Mesothelial cell of epicardium (in vitro differentiated cells): ENCODE measurements at places on chromosomes 12 and 14. TPM values are rescaled to one million over a fixed set of nuclear protein-coding genes. Genes with fewer than 3 reads are reported as not detected.

DNA sequence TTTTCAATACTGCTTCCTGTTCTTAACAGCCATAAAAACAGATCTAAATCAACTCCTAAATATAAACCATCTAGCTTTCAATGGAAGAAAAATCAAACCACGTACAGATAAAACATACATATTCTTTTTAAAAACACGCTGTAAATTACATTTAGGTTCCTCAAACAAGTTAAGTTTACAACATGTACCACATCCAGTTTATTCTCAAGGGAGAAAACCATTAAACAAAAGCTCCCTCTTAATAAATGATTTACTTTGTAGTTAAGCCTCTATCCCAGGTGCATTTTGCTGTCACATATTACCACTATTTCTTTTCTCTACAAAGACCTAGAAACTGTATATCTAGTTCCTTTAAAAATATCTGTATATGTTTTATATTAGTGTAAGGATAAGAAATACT, 3.1 kb downstream of the NUMB start:
- no peak for DNase-seq

DNA sequence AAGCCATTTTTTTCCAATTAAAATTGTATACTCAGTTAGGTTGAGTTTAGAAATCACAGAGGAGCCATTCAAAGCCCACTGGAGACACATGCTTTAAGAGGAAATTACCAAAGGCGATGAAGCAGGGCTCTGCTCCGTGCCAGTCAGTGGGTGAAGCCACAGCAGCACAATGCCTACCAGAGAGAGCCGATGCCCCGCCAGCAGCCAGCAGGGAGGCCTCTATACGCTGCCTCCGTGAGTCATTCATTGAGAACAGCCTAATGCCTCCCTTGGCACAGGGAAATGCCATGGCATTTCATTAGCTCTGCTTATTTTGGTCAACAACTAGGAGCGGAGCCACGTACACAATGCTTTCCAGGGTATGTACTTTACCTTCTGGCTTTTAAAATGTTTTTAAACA, 197.8 kb upstream of the FRMD6 start:
- no peak for DNase-seq

DNA sequence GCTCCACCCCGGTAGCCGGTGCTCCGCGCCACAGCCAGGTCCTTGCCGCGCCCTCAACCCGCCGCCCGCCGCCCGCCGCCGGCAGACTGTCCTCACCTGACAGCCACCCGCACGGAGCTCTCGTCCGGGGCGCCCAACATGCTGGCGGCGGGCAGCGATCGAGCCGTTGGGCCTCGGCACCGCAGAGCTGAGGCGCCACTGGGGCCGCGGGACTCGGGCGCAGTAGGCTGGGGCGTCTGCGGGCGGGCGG, 164 bp downstream of the KIF21A start:
- DNase-seq, result no peak

DNA sequence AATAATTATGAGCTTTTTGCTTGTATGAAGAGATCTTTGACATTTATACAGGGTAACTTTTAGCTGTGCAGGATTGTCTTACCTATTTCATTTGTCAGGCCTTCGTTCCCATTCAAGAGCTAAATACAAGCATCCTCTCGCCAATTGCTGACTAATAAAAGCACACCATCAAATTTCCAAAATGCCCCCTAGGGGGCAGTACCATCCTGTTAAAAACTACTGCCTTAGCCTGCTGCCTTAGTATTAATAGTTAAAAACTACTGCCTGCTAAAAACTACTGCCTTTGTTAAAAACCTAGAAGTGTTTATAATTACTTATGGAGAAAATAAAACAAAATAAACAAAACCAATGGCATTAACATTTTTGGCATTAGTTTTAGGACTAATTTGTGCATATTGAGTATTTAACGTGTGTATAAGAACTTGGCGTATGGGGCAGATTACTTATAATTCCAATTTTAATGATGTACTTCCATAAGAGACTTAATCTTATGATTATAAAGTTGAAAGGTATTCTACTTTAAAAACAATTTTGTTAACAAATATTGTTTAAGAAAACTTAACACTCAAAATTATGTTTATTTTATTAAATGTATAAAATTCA, 3.0 kb upstream of the IFI27L2 start:
- no peak for DNase-seq

GRCh38 chr12:65454115-65454787, 175.8 kb downstream of the MSRB3 start:
- DNase-seq, result no peak

DNA sequence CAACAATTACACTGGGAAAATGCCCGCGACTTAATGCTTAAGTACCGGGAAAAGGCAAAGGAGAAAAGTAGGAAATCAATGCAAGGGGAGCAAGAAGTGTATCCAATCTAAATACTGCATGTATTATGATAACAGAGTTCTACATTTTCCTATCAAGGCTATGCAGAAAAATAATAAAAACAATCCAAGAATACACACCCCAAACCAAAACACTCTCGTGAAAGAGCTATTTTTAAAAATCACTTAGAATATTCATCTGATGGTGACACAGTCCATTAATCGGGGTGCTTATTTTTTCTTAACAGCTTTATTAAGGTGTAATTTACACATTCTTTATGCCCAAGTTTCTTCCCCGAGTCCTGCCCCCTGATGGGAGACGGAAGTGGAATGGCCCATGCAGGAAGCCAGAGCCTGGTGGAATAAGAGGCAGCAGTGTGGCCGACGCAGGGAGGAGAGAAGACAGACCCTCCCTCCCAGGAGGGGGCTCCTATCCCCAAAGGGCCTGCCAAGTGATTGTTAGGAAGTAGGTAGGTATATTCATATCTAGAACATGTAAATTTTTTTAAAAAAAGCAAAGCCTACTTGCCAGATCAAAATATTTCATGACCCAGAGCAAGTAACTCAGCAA, 174.3 kb downstream of the FOXN3 start:
- DNase-seq, result no peak

GRCh38 chr14:95541346-95541745, 6.5 kb downstream of the GLRX5 start:
- DNase-seq, result no peak

GRCh38 chr12:29667011-29667410, 116.7 kb downstream of the TMTC1 start:
- DNase-seq, result no peak

GRCh38 chr12:18888047-18888446, 150.1 kb downstream of the CAPZA3 start:
- no peak for DNase-seq

The CCNK gene
- 65.1 to 71.9 TPM (median 67.9 TPM) in 3 replicates for total RNA-seq

The DIO2 gene
- total RNA-seq, result 0.38 to 0.58 TPM (median 0.56 TPM) in 3 replicates

The MARK3 gene
- total RNA-seq, result 122 to 125 TPM (median 125 TPM) in 3 replicates

The ARHGEF25 gene
- 60.4 to 65.0 TPM (median 62.4 TPM) in 3 replicates for total RNA-seq

The ADIPOR2 gene
- 77.2 to 87.3 TPM (median 77.4 TPM) in 3 replicates for total RNA-seq

The OR4K15 gene
- total RNA-seq, result not detected in 3 replicates

The CLEC4C gene
- total RNA-seq, result not detected in 3 replicates
